GM23338 (cell line): ENCODE measurements at places on chromosomes 7 and 10. TPM values are rescaled to one million over a fixed set of nuclear protein-coding genes. Genes with fewer than 3 reads are reported as not detected.

DNA sequence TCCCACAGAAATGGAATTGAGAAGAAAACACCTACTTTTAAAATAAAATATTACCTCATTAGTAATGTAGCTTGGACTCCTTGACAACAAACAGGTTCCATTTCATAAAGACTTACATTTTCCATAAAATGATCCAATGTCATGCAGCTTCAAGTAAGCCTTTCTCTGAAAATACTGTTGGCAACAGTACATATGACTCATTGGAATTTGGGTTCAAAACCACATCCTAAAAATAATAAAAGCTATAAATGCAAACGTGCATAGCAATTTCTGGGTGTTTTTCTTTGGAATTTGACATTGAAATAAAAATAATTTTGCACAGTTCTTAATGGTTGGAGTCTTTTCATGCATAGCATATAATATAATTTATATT is 47.9 kb downstream of the FHIP2A start:
- no peak overlapping the region for H3K27ac ChIP-seq

The FAM24B gene
- total RNA-seq: 6.5 and 10.9 TPM in 2 replicates

DNA sequence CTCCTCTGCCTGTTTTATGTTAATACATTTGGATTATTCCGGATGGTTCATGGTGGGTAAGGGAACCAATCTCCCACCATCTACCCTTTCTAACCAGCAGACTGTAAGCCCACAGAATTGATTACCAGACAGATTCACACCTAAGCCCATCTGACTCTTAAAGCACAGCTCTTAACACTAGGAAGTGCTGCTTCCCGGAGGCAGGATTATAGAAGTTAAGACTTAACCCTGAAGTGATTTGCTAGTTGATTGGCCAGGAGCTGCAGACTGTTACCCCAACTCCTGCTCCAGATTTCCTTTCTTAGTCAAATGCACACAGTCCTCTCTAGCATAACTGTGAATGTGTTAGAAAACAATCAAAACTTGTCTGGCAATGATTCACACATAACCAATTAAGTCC is 221.7 kb downstream of the CDK14 start:
- H3K27ac ChIP-seq: peak overlapping the region; percentile 9; the same call in 1 of the 2 replicates

The RADIL gene
- total RNA-seq: 7.8 and 9.8 TPM in 2 replicates

GRCh38 chr10:7027913-7028808 is 382.7 kb downstream of the SFMBT2 start:
- H3K4me1 ChIP-seq: no peaks in the 10 kb centered on the region
- no peak overlapping the region for H3K27ac ChIP-seq
- DNase-seq: no peak

The BAIAP2L1 gene
- total RNA-seq: 37.2 and 38.3 TPM in 2 replicates

DNA sequence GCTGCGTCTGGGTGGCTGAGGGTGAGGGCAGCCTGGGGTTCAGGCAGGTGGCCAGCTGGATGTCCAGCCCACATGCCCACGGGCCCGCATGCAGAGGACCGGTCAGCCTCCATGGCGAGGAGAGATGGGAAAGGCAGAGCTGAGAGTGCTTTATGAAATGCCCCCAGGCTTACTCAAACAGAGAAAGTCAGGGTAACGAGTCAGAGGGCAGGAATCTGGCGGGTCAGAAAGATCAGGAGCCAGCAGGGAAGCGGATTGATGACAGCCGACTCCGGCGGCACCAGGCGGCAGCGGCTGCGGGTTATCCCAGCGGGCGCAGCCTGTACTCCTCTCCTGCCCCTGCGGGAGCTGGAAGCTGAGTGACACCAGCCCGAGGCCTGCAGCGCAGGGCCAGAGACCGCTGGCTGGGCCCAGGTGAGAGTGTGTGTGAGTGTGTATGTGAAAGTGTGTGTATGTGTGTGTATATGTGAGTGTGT is 13.4 kb downstream of the SLC13A4 start:
- H3K36me3 ChIP-seq: no peaks in the 10 kb centered on the region
- H3K27ac ChIP-seq: no peak overlapping the region
- H3K4me3 ChIP-seq: no peak overlapping the region
- no peaks in the 10 kb centered on the region for H3K27me3 ChIP-seq

GRCh38 chr7:98745722-98746318 is 124.0 kb downstream of the TMEM130 start:
- no peaks in the 10 kb centered on the region for H3K27me3 ChIP-seq
- no peak overlapping the region for H3K27ac ChIP-seq
- no peaks in the 10 kb centered on the region for H3K36me3 ChIP-seq
- DNase-seq: peak; percentile 91
- no peak overlapping the region for H3K4me3 ChIP-seq
- no peaks in the 10 kb centered on the region for H3K4me1 ChIP-seq

DNA sequence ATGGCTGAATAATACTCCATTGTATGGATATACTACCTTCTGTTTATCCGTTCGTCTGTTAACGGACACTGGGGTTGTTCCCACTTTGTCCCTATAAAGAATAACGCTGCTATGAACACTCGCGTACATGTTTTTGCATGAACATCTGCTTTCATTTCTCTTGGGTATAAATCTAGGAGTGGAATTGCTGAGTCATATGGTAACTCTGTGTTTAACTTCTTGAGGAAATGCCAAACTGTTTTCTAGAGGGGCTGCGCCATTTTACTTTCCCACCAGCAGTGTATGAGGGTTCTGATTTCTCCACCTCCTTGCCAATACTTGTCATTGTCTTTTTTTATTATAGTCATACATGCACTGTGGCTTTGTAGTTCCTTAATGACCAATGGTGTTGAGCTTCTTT is 20.6 kb upstream of the RASSF4 start:
- H3K27ac ChIP-seq: no peak overlapping the region
- no peaks in the 10 kb centered on the region for H3K36me3 ChIP-seq
- DNase-seq: no peak
- H3K4me3 ChIP-seq: no peak overlapping the region
- no peaks in the 10 kb centered on the region for H3K4me1 ChIP-seq

The SPDYE11 gene
- not detected in 2 replicates for total RNA-seq

The CPEB3 gene
- 1.6 and 1.9 TPM in 2 replicates for total RNA-seq

The VIPR2 gene
- total RNA-seq: 1.3 and 2.1 TPM in 2 replicates

DNA sequence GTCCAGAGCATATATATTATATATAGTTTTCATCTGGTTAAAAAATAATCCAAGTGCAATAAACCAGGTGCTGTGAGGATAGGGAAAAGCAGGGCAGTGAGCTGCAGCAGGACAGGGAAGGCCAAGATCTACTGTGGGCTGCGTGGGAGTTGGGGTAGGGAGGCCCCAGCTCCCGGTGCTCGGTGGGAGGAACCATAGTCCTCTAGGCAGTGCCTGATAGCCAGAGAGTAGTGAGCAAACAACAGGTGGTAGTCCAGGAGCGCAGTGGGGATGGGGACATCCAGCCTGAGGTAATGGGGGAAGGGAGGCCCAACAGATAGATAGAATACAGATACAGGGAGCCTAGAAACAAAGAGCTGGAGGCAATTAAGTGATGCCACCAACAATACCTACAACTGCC is 4.1 kb upstream of the BMPR1A start:
- DNase-seq: no peak
- no peaks in the 10 kb centered on the region for H3K36me3 ChIP-seq
- H3K27ac ChIP-seq: peak overlapping the region; percentile 57; the same call in 1 of the 2 replicates
- H3K4me1 ChIP-seq: peaks cover 34% of the 10 kb centered on the region

The TUBB8 gene
- total RNA-seq: 1.1 and 1.4 TPM in 2 replicates

The CARD11 gene
- total RNA-seq: 29.0 and 32.9 TPM in 2 replicates

GRCh38 chr7:106346678-106347217 is 62.0 kb upstream of the NAMPT start:
- no peak overlapping the region for H3K4me3 ChIP-seq
- H3K27ac ChIP-seq: no peak overlapping the region
- DNase-seq: no peak
